ENCODE measurements at places on chromosomes 11 and 22.
A peak's percentile ranks its signal among the peaks of the same experiment; 100 is the strongest.

DNA sequence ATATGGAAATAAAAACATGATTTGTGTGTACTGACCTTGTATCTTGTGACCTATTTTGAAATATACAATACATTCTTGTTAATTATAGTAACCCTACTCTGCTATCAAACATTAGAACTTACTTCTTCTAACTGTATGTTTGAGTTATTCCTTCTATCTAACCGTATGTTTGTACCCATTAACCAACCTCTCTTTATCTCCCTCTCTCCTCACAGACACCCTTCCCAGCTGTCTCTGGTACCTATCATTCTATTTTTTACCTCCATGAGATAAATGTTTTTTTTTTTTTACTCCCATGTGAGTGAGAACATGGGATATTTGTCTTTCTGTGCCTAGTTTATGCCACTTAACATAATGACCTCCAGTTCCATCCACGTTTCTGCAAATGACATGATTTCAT is 128.7 kb downstream of the DDX10 start:
- no peak for DNase-seq

GRCh38 chr22:49079027-49079725 is 748.5 kb downstream of the BRD1 start:
- DNase-seq: no peak

DNA sequence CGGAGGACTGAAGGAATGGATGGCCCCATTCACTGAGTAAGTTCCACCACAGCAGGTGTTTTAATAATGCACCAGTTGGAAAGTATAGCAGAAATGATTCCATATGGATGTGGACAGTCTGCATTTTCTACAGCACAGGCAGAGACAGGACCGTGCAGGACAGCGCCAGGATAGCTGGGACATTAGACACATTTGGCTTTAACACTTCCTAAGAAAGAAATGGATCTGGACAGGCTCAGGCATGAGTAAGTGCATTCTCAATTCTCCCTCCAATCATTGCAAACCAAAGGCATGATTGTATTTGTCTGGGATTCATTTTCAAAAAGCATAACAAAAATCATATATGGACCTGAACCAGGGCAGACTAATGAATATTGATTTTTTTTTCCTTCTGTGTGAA is 233.0 kb upstream of the POU2AF2 start:
- no peak for DNase-seq

GRCh38 chr11:30487200-30487898 is 98.8 kb downstream of the MPPED2 start:
- no peak for DNase-seq

- no peak for DNase-seq
These were observed 14.2 kb downstream of the RANGAP1 start for GRCh38 chr22:41271787-41272186.

- DNase-seq: no peak
These were observed 153.0 kb upstream of the PITPNB start for GRCh38 chr22:28072066-28072465.

- DNase-seq: no peak
These were observed 4.8 kb downstream of the MAP3K11 start for GRCh38 chr11:65609229-65609628.

GRCh38 chr11:12827929-12828812 is 153.9 kb downstream of the TEAD1 start:
- DNase-seq: no peak

DNA sequence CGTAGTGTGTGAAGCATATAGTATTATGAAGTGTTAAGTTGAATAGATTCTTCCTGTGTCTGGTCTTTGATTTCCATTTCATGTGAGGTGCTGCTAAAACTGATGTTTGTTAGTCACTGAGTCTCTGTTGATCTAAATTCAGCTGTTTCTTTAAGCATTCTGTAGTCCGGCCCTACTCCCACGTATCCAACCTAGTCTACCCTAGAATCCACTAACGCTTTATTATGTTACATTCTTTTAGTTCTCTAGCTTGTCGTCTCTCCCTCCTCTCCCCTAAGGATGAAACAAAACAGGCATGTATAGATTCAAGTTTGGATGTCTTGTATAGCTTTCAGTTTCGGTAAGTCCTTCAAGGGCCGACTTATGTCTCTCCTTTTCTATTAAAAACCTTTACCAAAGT is 4.1 kb downstream of the WEE1 start:
- DNase-seq: no peak

- DNase-seq: no peak
These were observed 88.6 kb downstream of the ETS1 start for GRCh38 chr11:128498721-128499245.

- no peak for DNase-seq
These were observed 67.5 kb downstream of the GAB2 start for GRCh38 chr11:78350091-78350645.

DNA sequence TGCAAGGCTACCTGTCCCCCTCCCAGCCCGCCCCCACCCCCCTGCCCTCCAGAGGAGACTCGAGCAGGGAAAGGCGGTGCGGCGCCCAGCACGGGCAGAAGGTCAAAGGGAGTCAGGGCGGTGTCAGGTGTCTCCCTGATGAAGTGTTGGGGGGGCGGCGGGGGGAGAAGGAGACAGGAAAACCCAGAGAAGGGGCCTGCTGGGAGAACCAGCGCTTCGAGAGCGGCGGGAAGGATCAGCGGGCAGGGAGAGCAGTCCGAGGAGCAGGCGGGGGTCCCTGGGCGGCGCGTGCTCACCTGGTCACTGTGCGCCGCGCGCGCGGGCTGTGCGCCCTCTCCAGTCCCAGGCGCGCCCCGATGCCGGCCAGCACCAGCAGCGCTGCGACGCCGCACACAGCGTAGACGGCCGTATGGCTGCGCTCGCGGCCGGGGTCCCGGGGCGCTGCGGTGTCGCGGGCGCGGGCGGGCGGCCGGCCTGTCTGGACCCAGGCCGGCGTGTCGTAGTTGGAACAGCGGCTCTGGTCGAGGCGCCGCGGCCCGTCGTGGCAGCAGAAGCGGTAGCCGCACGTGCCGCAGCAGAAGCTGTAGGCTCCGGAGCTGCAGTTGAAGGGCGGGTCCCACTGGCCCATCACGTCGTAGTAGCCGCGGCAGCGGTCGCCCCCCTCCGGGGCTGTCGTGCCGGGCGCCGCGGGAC is 886 bp downstream of the SHISA8 start:
- DNase-seq: no peak

GRCh38 chr11:127066401-127067090 is 66.0 kb upstream of the KIRREL3 start:
- DNase-seq: no peak

DNA sequence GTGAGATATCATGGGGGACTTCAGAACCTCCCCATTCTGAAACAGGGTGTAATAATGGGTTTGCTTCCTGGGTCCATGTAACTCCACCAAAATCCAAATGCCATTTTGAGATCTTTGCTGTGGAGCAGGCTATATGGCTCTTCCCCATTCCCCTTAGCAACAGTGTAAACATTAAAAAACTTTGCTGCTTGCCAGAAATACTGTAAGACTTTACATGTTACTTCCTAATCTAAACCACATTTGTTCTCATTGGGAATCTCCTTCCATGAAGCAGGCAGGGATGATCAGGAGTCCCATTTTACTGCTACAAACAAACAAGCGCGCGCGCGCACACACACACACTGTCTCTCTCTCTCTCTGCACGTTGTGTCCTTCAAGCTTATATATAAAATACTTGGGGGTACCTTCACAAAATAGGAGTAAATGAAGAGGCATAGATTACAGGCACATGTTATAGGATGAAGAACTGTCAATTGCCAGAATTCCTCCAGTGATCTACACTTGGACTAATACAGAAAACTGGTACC is 86.5 kb downstream of the ANO3 start:
- no peak for DNase-seq

- DNase-seq: peak; percentile 42
These were observed 3.2 kb upstream of the MRPL23 start for GRCh38 chr11:1943977-1944376.

- no peak for DNase-seq
These were observed 22.5 kb upstream of the RBX1 start for GRCh38 chr22:40928657-40929056.

DNA sequence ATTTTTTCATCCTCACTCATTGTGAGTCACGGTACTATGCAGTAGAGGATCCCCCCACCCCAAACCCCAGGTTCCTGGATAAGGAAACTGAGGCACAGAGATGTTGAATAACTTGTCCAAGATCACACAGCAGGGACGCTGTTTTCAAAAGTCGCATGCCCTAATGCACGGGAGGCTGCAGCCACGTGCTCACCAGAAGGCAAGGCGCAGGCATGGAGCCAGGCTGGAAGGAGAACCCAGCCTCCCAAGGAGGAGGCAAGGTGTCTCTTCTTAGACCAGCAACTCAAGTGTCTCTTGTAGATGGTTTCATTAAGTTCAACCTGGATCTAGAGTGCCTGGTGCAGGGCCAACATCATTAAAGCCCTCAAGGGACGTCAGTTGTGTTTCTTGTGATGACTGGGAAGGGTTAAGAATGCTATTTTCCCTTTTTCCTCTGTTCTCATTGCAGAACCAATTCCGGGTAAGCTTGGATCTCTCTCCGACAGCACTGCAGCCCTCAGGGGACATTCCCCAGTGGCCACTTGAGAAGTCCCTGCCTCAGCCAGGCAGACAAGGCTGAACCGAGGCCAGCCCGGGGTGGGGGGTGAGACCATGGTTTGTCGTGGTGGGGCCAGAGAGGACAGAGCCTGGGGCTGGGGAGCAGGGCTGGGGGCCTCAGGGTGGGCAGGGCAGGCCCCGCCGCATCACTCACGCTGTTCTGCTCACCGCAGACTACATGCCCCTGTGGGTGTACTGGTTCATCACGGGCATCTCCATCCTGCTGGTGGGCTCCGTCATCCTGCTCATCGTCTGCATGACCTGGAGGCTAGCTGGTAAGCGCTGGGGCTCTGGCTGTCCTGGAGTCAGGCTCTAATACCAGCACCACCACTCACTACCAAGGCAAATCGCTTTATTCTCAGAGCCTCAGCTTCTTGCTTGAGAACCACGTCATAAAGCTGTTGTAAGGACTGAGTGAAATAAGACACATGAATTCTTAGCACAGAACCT is 15.7 kb downstream of the TMEM121B start:
- DNase-seq: no peak

- no peak for DNase-seq
These were observed 217.0 kb upstream of the ZBED5 start for GRCh38 chr11:11074686-11075335.

DNA sequence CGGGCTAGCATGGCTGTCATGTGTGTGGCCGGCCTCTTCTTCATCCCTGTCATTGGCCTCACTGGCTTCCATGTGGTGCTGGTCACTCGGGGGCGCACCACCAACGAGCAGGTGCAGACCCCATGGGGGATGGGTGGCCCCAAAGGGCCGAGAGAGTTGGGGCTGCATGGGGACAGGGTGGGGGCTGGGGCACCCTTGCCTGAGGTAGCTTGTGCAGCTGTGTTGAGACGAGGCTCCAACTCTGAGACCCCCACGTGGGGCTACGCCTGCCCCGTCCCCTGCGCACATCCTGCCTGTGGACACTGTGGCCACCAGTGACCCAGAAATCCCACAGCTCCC is 8.5 kb downstream of the ZDHHC8 start:
- DNase-seq: no peak

- DNase-seq: no peak
These were observed 3.6 kb downstream of the CD44 start for GRCh38 chr11:35142481-35143075.

- DNase-seq: no peak
These were observed 7.2 kb upstream of the IL18BP start for GRCh38 chr11:71991494-71991893.

GRCh38 chr11:37072538-37073055 is 474.6 kb upstream of the RAG2 start:
- no peak for DNase-seq

GRCh38 chr11:50155508-50155907 is 122.8 kb downstream of the OR4C45 start:
- no peak for DNase-seq

GRCh38 chr22:33923660-33924246 is 3.5 kb upstream of the LARGE1 start:
- DNase-seq: no peak

DNA sequence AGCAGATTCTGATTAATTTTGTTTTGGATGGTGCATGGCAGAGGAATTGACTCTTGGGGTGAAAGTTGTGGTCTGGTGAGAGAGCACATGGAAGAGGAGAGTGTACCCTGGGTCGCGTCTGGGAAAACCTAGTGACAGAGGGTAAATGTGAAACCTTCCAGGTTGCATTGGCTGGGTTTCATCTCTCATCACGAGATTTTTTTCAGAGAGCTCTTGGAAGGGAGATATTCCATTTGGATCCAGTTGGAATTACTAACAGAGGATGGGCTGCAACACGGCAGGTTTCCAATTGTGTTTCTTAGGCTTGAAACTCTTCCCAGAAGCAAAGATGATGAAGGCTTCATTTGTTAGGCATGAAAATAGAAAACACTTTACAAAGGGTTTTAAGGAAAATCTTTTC is 109.7 kb upstream of the MTMR2 start:
- no peak for DNase-seq

GRCh38 chr22:30423301-30423958 is 2.1 kb upstream of the MTFP1 start:
- DNase-seq: no peak

DNA sequence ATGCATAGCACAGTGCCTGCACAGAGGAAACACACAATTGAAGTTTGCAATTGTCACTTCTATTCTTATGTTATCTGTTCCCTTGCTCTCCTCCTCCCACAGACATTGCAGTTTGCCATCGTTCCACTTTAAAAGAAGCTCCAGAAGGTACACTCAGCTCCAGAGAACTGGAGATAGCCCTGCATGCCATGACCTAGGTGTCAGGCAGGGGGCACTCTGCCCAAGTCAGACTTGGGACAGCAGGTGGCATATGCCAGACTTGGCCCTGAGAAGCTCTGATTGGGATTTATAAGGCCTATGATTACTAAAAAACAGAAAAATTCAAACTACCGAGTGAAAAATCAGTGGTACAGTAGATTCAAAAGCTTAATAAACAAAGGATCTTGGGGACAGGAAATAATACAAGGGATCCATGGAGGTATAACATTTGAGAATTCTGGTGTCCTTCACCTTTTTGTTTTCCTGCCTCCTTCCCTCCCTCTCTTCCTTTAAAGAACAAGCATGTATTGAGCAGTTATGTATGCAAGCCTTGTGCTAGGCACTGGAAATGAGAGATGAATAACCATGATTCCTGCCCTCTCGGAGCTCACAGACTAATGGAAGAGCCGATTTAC is 40.0 kb downstream of the TENM4 start:
- peak; percentile 75 for DNase-seq

DNA sequence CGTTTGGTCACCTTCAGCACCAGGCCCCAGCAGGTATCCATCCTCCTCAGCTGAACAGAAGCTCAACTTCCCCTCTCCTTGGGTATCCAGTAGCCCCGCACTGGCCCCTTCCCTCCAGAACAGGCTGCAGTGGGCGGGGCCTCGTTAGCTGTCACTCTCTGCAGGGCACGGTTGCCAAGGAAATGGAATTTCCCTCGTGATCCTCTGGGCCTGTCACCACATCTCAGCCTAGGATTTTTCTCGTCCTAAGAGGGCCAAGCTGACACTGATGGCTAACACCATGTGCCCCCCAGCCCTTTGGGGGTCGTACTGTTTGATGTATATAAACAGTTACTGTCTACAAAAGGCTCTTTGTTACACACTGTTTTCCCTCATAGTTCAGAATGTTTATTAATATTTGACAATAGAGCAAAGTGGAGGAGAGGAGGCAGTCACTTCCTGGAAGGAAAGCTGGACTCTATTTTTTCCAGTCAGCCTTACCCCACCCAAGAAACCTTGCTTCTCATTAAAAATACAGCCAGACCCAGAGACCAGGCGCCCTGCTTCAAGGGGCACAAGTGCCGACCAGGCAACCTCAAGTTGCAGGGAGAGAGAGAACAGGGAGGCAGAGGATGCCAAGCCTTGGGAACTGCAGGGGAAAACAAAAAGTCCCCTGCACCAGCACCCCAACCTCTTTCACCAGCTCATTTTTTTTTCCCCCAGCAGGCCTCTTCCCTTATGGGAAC is 44.5 kb downstream of the FEZ1 start:
- no peak for DNase-seq
